ENCODE measurements at places on chromosomes 11 and 22. TPM values are rescaled to one million over a fixed set of nuclear protein-coding genes. Genes with fewer than 3 reads are reported as not detected.

ENDOD1 gene
- 10.4 TPM for polyA plus RNA-seq

DNAJB7 gene
- 0.38 TPM for polyA plus RNA-seq

C11orf16 gene
- not detected for polyA plus RNA-seq

HSPA8 gene
- 1,900 TPM for polyA plus RNA-seq

MMP8 gene
- not detected for polyA plus RNA-seq

MS4A10 gene
- polyA plus RNA-seq = not detected

TTC38 gene
- 17.5 TPM for polyA plus RNA-seq

XBP1 gene
- 278 TPM for polyA plus RNA-seq

KCNJ1 gene
- polyA plus RNA-seq = not detected

OR52A5 gene
- not detected for polyA plus RNA-seq

UBE2L6 gene
- 161 TPM for polyA plus RNA-seq

RANGAP1 gene
- polyA plus RNA-seq = 72.3 TPM

DNA sequence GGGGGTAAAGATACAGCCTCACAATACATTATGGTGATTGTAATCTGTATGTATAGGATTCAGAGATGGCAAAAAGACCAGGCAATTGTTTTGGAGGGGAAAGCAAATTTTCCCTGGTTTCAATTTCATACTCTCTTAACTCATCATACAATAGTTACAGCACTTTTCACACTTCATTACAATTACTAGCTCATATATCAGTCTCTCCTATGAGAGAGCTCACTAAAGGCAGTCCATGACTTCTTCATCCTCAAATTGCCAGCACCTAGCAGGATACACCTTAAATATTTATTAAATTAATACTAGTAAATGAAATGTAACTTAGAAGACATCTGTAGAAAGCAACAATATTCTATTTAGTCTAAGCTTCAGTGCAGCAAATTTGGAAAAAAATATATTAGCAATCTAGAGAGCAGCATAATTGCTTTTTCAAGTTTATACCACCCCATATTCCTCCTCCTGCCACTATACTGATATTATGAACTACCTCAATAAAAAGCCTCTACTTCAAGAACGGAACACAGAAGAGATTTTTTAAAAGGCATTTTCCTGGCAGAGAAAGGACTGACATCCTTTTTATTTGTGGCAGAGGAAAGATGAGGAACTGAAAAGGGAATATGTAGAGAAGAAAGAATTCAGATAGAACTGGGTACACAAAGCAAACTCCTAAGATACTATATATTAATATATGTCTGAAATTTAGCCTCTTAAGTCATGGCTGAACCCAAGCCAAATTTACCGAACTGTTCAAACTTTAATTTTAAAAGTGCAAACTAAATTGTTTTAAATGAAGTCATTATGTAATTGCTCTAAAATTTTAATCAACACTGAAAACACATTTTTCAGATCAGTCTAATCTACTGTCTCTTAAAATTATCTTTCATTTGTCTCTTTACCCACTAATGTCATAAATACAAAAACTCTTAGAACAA, 27.7 kb downstream of the PICALM start:
- DNase-seq = no peak

DNA sequence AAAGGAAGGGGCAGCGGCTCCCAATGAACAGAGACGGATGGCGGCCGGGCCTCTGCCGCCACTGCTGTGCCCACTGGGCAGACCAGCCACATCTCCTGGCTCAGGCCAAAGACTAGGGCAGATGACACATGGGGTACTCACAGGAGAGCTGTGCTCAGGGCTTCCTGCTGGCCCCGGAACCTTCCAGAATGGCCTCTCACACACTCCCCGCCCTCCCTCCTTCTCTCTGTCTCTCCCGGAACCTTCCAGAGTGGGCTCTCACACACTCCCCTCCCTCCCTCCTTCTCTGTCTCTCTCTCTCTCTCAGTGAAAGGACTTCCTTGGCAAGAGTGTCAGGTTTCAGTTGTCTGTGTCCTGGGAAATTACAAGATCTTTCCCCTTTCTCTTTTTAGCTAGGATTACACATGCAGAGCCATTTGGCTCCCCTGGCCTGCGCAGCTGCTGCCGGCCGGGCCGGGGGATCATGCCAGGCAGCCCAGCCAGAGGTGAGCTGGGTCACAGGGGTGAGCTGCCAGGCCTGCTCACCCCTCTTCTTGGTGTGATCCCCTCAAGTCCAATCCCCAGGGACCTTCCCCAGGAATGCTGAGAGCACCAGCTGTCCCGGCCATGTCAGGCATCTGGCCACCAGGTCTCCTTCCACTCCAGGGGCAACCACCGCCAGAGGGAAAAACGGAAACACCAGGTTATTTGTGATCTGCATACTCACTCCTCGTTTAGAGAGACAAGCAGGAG, 45.3 kb upstream of the ADA2 start:
- no peak for DNase-seq

DNA sequence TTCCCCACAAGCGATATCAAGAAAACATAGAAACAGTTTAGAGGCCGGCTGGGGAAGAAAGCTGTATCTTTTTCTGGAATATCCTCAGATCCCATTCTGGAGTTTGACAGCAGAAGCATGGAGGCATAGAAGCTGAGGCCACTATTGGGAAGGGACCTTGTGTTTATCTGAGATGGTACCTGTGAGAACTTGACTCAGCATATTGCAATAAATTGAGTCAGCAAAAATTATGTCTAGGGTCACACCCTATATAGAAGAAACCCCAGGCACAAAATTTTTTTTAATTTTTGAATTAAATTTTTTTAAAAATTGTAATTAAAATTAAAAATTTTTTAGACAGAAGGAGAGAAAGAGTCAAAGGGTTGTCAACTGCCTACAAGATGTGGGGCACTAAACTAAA, 178.7 kb downstream of the NTM start:
- DNase-seq = no peak

- DNase-seq = no peak
These were observed 399.1 kb upstream of the DDI1 start for GRCh38 chr11:103637295-103637694.

- no peak for DNase-seq
These were observed 12.1 kb downstream of the TRPM5 start for GRCh38 chr11:2432171-2432621.

- no peak for DNase-seq
These were observed 470.5 kb upstream of the CADM1 start for GRCh38 chr11:115974703-115975102.

GRCh38 chr11:47971501-47971900, 8.9 kb upstream of the PTPRJ start:
- no peak for DNase-seq

DNA sequence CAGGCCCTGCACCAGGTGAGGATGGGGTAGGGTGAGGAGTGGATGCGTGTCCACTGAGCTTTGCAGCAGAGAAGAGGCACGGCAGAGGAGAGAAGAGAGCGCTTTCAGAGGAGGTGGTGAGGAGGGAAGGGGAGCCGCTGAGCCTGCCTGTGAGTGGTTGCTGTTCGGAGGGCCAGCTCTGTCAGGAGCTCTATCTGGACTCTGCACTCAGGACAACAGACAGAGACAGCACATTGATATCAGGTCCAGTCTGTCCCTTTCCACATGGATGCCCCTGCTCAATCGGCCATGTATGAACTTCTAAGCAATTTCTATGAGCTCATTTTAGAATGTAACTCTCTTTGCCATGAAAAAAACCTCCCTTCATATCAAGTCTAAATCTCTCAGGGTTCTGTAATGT, 158.6 kb downstream of the KIRREL3 start:
- DNase-seq = no peak

DNA sequence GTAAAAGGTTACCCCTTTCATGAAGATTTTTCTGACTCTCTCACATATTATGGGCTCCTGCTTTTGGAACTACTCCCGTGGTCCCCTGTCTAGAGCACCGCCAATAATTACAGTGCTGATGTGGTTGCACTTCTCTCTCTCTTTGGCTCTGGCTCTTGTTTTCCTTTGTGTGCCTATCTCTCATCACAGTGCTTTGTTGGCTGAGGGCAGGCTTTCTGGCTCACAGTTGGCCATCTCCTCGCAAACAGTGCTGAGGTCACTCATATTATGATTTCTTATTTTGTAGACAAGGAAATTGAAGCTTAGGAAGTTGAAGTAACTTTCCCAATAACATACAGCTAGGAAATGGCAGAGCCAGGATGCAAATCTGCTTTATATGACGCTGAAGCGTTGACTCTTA, 192.5 kb downstream of the DDX10 start:
- DNase-seq = no peak

GRCh38 chr22:17116572-17117330, 4.4 kb downstream of the TMEM121B start:
- DNase-seq = no peak

GRCh38 chr11:43920598-43921419, 21.6 kb upstream of the C11orf96 start:
- DNase-seq = no peak

DNA sequence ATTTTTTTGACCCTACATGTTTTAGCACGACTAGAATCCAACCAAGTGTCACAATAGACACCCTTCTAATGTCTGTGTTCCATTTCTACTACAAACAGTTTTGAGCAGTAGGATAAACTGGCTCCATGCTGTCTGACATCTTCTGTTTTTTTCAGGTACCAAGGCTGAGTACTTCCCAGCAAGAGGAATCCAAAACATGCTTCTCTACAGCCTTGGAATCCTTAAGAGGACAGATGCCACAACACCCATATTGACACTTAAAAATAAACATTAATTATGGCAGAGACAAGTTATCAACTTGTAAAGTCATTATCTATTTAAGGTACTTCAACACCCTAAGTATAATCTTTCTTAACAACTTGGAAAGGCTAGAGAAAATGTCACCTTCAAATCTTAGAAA, 54.2 kb downstream of the LGR4 start:
- no peak for DNase-seq

- no peak for DNase-seq
These were observed 164.2 kb downstream of the FAM76B start for GRCh38 chr11:95625164-95625900.

DNA sequence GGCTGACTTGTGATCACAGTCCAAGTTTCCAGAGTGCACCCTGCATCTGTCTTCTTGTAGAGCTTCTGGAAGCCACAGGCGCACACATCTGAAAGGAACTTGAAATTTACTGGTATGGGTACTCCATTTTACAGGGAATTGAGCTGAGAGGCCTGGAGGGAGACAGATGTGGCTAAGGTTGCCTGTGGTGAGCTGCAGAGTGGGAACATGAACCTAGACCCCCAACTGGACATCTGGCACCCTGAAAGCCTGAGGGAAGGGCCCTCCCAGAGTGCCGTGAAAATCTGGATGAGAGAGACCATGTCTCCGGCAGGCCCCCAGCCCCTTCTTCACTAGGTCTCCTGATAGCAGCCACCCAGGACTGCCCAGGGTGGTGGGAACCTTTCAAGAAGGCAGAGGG, 22.6 kb upstream of the SOX10 start:
- DNase-seq = no peak

- DNase-seq = no peak
These were observed 786 bp upstream of the ANKRD42 start for GRCh38 chr11:83192606-83193245.

GRCh38 chr11:121793916-121794315, 322.1 kb downstream of the BLID start:
- no peak for DNase-seq

GRCh38 chr11:62601122-62601371, 618 bp downstream of the MTA2 start:
- DNase-seq = no peak

- no peak for DNase-seq
These were observed 14.2 kb downstream of the MCAT start for GRCh38 chr22:43128928-43129424.

- DNase-seq = no peak
These were observed 6.1 kb upstream of the CREB3L1 start for GRCh38 chr11:46271407-46271806.

All from GM12878 (cell line).